ENCODE measurements at places on chromosomes 12 and 14. TPM values are rescaled to one million over a fixed set of nuclear protein-coding genes. Genes with fewer than 3 reads are reported as not detected.

- DNase-seq = no peak
Measured at GRCh38 chr12:630656-631632, 32.3 kb downstream of the NINJ2 start.

- DNase-seq = no peak
Measured at GRCh38 chr14:100042286-100042685, 22.9 kb upstream of the EVL start.

GRCh38 chr12:51306507-51306906, 17.5 kb downstream of the BIN2 start:
- no peak for DNase-seq

The DPY19L2 gene
- 15.9 TPM for total RNA-seq

The NRXN3 gene
- 0.27 TPM for total RNA-seq

The DBX2 gene
- total RNA-seq = not detected

DNA sequence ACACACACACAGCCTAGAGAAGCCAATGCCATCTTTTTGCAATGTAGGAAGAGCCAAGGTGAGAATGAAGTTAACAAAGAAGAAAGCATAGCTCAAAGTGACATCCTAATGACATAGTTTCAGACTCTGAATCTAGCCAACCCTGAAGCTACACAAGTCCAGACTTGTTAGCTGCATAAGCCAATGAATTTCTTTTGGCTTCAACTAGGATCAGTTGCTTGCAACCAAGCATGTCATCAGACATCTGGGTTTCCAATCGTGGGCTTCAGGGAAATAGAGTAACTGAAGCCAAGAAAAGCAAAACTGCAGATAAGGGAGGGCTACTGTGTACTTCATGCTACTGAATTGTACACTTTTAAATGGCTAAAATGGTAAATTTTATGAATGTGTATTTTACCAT, 4.4 kb upstream of the GPHN start:
- no peak for DNase-seq

The KERA gene
- total RNA-seq = not detected

The GLIPR1L1 gene
- not detected for total RNA-seq

The BBOF1 gene
- 1.6 TPM for total RNA-seq

GRCh38 chr12:71478270-71478669, 38.7 kb downstream of the LGR5 start:
- DNase-seq = no peak

The SLC39A2 gene
- not detected for total RNA-seq

DNA sequence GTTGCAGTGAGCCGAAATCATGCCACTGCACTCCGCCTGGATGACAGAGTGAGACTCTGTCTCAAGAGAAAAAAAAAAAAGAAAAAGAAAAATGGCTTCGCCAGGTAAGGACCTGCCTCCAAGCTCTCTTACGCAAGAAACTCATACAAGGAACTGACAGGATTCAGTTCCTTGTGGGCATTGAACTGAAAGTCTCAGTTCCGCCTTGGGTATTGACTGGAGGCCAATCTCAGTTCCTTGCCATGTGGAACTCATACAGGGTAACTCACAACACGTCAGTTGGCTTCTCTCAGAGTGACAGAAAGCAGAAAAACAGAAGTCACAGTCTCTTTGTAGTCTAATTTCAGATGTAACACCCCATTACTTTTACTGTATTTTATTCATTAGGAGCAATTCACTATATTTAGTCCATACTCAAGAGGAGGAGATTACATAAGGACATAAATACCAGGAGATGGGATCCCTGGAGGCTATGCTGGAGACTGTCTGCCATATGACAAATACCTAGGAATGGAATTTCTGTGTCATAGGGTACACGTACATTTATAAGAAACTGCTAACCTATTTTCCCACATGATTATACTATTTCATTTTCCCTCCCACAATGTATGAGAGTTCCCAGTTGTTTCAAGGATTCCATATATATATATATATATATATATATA, 11.4 kb upstream of the NOPCHAP1 start:
- no peak for DNase-seq

The TAS2R7 gene
- not detected for total RNA-seq

DNA sequence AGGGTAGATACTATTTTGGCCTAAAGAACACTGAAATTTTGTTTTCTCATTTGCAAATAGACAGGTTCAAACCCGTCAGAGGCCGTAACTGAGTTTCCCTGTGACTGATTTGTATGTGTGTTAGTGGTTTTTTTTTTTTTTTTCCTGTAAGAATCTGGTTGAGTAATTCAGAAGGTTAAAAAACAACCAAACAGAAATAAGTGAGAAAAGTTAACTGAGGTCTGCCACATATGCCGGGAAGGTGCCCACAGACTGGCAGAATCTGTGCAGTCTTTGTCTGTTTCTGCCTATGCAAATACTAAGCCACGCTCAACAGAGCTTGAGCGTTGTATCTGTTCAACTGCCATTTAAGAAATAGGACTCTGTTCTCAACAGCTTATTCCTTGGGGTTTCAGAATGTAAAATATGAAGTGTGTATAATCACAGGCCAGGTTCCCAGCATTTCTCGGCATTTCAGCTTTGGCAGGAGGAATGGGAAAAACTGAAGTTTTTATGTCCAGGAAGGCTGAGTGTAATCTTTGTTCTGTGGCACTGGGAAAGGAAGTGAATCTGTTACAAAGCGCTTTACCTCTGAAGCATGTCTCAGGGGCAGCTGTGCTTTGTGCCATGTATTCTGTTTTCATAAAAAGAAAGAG, 181.9 kb downstream of the PRKCH start:
- peak; percentile 25 for DNase-seq

DNA sequence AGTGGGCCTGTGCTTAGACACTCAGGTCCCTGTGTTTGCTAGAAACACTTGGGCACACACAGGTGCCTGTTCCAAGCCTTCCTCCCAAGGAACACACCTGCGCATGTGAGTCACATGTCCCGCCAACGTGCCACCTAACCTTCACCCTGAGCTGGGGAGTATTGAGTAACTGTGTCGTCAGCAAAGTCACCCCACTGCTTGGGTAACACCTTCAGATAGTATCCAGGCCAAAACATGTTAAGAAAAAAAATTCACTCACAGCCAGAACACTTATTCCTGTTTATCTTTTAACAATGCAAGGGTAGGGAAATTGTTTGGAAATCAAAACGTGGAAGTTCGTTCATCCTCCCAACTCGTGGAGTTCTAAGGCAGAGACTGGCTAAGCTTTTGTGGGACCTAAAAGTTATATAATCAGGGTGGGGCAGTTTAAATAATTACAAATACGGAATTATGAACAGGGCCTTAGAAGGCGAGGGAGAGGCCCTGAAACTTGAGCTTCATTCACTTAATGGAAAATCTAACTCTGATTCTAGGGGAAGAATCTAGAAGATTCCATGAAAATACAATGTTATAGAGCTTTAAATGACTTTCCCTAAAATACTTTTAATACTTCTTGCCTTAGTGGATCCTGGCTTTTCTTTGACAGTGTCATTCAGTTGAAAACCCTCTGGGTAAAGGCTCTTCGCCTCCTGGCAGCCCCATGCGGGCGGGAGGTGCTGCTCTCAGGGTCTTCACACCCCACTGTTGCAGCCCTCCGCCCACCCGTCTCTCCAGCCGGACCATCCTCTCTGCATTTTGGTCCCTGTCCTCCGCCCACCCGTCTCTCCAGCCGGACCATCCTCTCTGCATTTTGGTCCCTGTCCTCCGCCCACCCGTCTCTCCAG, 30.3 kb upstream of the ADIPOR2 start:
- peak; percentile 34 for DNase-seq

The LRP1-AS gene
- total RNA-seq = not detected

DNA sequence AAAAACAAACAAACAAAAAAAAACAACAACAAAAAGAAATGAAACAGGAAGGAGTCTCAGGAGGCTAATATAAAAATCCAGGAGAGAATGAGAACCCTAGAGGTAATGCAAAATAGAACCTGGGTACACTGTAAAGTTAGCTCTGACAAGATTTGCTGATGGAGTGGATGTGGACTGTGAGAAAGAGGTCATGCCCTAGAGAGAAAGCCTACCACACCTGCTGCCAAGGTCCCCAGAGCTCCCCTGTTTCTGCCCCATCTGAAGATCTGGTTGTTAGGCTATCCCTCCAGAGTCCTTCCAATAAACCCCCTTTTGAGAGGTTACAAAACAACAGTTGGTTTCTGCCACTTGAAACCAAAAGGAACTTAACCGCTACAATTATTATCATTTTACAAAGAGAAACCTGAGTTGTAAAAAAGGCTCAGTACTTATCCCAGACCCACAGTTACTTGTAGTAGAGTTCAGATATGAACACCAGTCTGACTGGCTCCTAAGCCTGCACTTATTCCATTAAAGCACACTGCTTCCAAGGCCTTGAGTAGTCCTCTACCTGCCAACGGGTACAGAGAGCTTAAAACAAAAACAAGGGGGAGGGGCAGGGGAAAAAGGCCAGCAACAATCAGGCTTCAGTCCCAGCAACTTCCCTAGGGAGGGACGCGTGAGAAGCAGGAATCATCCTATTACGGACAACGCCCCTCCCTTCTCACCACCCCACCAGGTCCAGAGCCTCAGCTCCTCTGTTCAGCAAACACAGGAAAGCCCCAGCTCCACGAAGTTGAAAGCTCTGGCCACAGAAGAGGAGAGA, 27.7 kb downstream of the PPP1R13B start:
- DNase-seq = no peak

- no peak for DNase-seq
Measured at GRCh38 chr12:55839345-55840140, 3.2 kb downstream of the MMP19 start.

The CLEC1B gene
- 0.27 TPM for total RNA-seq

DNA sequence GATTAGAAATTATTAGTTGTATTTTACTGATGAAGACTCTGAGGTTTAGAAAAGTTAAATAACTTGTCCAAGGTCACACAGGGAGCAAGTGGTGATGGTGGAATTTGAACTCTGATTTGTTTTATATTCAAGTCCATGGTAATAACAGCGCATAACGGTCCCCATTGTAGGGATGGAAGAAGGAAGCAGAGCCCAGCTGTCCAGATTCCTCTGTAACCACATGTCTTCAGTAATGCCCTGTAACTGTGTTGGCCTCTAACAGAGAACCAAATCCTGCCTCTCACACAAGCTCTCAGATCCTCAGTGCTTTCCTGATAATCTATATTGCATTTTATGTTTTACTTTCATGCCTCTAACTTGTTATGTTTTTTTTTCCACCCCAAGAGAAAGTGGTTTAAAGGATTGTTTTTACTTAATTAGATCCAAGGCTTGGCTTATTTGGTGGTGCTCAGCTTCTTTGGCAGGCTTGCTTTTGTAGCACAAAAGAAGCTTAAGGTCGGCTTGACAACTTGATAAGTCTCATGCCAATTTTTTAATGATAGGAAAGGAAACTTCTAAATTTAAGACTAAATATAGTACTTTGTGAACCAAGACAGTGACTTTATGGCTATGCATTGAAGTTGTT, 105.1 kb upstream of the SEL1L start:
- DNase-seq = no peak

DNA sequence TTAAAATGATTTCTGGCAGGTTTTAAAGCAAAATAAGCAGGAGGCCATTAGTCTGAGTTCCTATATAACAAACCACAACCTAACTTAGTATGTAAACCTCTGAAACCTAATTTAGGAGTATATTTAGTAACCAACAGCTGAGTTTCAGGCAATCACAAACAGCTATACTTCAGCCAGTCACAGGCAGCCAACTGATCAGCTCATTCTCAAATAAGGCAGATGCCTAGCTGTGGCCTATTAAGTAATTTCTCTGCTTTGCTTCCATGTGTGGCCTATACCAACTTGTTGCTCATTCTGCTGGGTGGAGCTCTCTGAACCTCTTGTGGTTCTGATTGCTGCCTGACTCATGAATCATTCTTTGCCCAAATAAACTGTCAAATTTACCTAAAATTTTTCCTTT, 408.9 kb upstream of the FBXO33 start:
- DNase-seq = no peak

The DNAJC22 gene
- not detected for total RNA-seq

DNA sequence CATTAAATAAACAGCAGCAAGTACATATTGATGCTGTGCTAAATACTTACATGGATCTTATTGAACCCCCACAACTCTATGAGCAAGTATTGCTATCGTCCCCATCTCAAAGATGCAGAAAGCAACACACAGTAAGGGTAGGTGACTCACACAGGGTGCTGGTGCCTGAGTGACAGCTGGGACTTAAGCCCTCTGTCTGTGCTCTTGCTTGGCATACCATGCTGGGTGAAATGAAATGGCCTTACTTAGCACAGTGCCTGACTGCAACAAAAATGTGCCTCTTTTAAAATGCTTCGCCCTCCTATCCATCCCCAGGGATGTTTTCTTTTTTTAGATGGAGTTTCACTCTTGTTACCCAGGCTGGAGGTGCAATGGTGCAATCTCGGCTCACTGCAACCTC, 788 bp downstream of the TEX52 start:
- DNase-seq = no peak

DNA sequence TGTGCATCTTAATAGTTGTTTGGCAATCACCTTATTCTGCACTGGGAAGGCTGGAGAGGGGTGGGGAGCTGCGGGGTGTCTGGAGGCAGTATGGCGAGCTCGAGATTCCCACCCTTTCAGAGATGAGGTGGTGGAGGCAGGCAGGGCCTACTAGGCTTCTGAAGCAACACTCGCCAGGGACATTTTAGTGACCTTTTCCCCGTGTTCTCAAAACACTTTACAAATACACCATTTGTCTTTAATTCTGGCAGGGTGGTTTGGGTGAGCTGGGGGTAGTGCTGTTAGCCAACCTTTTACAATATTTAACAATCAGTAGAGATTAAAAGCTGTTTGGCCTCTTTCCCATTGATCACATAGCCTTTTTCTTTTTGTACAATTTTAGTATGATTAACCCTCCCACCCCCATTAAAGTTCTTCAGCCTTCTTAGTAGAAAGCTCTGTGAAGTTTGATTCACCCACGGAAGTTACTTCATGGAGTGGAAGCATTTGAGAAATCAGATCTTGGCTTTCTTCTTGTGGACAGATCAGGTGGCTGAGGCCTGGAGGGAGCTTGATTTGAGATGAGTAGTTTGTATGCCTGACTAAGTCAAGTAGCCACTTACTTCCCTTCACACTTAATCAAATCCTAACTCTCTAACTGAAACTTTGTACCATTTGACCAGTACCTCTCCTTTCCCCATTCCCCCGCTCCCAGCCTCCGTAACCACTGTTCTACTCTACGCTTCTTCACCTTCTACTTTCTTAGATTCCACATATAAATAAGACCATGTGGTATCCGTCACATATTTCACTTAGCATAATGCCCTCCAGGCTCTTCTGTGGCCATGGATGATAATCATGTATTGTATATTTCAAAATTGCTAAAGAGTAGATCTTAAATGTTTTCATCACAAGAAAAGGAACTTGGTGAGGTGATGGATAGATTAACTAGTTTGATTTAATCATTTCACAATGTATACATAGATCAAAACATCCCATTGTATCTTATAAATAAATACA, 41.0 kb downstream of the TRAF3 start:
- DNase-seq = no peak

The PIWIL1 gene
- total RNA-seq = not detected

The L3HYPDH gene
- total RNA-seq = 55.5 TPM

DNA sequence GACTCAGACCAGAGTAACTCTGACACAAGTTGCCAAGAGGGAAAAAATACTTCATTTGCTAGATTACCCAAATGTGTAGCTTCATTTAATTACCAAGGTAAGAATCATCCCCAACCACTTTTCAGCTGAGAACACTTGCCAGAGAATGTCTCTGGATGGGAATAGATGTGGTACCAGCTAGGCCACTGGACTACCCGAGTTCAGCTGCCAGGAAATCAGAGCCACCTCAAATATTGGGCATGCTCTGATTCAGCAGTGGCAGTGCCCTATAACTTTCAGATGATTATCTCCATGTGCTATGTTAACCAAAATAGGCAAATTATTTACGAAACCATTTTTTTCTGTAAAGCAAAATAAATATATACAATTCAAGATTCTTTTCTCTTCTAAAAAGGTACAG, 80.7 kb downstream of the SLC38A1 start:
- DNase-seq = no peak

The CFAP251 gene
- total RNA-seq = 1.1 TPM
